Articular chondrocyte of knee joint (primary cell): ENCODE measurements at places on chromosomes 12 and 14. TPM values are rescaled to one million over a fixed set of nuclear protein-coding genes. Genes with fewer than 3 reads are reported as not detected.

Gene RD3L
- total RNA-seq, result not detected in 2 replicates

Gene SALL2
- total RNA-seq, result 3.0 and 4.4 TPM in 2 replicates

Gene PTPRR
- total RNA-seq, result not detected in 2 replicates

Gene CFAP73
- total RNA-seq, result not detected in 2 replicates

Gene PTHLH
- 0.26 and 0.76 TPM in 2 replicates for total RNA-seq

Gene ERP27
- total RNA-seq, result not detected in 2 replicates

Gene ADCY4
- total RNA-seq, result 99.4 and 106 TPM in 2 replicates

Gene SPATS2
- 21.4 and 25.0 TPM in 2 replicates for total RNA-seq

Gene APOLD1
- 7.1 and 9.0 TPM in 2 replicates for total RNA-seq

Gene OR4E2
- total RNA-seq, result not detected in 2 replicates

Gene GALNT6
- total RNA-seq, result 6.1 and 10.2 TPM in 2 replicates

Gene PUS7L
- total RNA-seq, result 30.8 and 36.5 TPM in 2 replicates

Gene CHST11
- 9.1 and 12.4 TPM in 2 replicates for total RNA-seq

Gene SLC39A5
- not detected in 2 replicates for total RNA-seq

Gene GLT8D2
- 64.2 and 70.4 TPM in 2 replicates for total RNA-seq

Gene TTC9
- total RNA-seq, result 2.6 and 3.5 TPM in 2 replicates

Gene ATF7IP
- 34.0 and 47.7 TPM in 2 replicates for total RNA-seq

Gene DGKA
- 48.5 and 66.9 TPM in 2 replicates for total RNA-seq

Gene CCDC196
- total RNA-seq, result not detected in 2 replicates

Gene LMNTD1
- total RNA-seq, result 0.52 TPM in 1 of 2 replicates, not detected in the other

Gene MIP
- 0.26 TPM in 1 of 2 replicates, not detected in the other for total RNA-seq

Gene ESPL1
- total RNA-seq, result 3.7 and 6.2 TPM in 2 replicates

Gene CNTN1
- 0.11 TPM in 1 of 2 replicates, not detected in the other for total RNA-seq

Gene NELL2
- total RNA-seq, result not detected in 2 replicates

Gene SERPINA4
- total RNA-seq, result not detected in 2 replicates

Gene LPCAT3
- total RNA-seq, result 11.5 and 18.2 TPM in 2 replicates
